ENCODE measurements at places on chromosomes 11 and 22. TPM values are rescaled to one million over a fixed set of nuclear protein-coding genes. Genes with fewer than 3 reads are reported as not detected.

Gene TMEM191C
- polyA plus RNA-seq = 0.66 TPM

Gene TRPM5
- 0.02 TPM for polyA plus RNA-seq

Gene DDTL
- 2.7 TPM for polyA plus RNA-seq

Gene MCHR1
- polyA plus RNA-seq = 2.0 TPM

Gene SPON1
- 12.6 TPM for polyA plus RNA-seq

Gene APOA1
- polyA plus RNA-seq = 43.0 TPM

Gene CALCA
- polyA plus RNA-seq = 0.20 TPM

Gene ALDH3B1
- 2.9 TPM for polyA plus RNA-seq

Gene ACR
- polyA plus RNA-seq = 0.41 TPM

Gene DEUP1
- not detected for polyA plus RNA-seq

Gene RAC2
- 1.8 TPM for polyA plus RNA-seq

Gene YDJC
- polyA plus RNA-seq = 7.9 TPM

Gene PHOX2A
- 0.18 TPM for polyA plus RNA-seq

Gene RIBC2
- polyA plus RNA-seq = 0.16 TPM

Gene KCNJ11
- polyA plus RNA-seq = 18.6 TPM

Gene TRPC6
- polyA plus RNA-seq = 0.20 TPM

Gene OR51B2
- not detected for polyA plus RNA-seq

Gene SLC6A5
- polyA plus RNA-seq = not detected

Gene ARRB1
- 12.1 TPM for polyA plus RNA-seq

Gene NPTXR
- polyA plus RNA-seq = 32.3 TPM

Gene CST6
- polyA plus RNA-seq = 2.1 TPM

Gene XPNPEP3
- 7.1 TPM for polyA plus RNA-seq

Gene P2RY2
- polyA plus RNA-seq = 5.4 TPM

Gene SNX32
- polyA plus RNA-seq = 0.20 TPM

Gene OR4X2
- polyA plus RNA-seq = not detected

Gene RCE1
- polyA plus RNA-seq = 4.8 TPM

Gene BRSK2
- polyA plus RNA-seq = 2.3 TPM

Gene PACSIN3
- polyA plus RNA-seq = 137 TPM

Gene LSP1
- 11.7 TPM for polyA plus RNA-seq

Gene BARX2
- polyA plus RNA-seq = not detected

Gene PGA5
- polyA plus RNA-seq = 3.6 TPM

Gene LMNTD2
- polyA plus RNA-seq = 0.50 TPM

Gene TSPO
- polyA plus RNA-seq = 152 TPM

Gene CDCA5
- 0.50 TPM for polyA plus RNA-seq

Gene MN1
- polyA plus RNA-seq = 3.8 TPM

Gene CRYBB2
- polyA plus RNA-seq = not detected

Gene OR2AT4
- polyA plus RNA-seq = not detected

Gene RGL4
- 0.45 TPM for polyA plus RNA-seq

Measured in right cardiac atrium (tissue), 5 donors.